ENCODE measurements at places on chromosomes 5 and 9. TPM values are rescaled to one million over a fixed set of nuclear protein-coding genes. Genes with fewer than 3 reads are reported as not detected.
A peak's percentile ranks its signal among the peaks of the same experiment; 100 is the strongest.

DNA sequence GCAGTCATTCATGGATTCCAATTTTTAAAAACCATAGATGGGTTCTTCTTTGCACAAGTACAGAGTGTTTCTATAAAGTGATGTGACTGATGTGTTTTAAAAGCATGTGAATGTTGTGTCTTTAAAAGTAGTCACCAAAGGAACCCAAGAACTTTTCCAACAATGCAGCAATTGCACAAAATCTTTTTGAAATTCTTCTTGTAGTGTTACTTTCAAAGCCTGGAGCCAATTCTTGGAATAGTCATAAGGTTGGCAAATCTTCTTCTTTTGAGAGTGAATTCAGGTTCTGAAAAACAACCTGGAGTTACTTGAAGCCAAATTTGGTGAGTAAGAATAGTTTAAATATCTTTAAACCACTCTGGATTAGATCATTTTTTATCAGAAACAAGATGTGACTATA, 10.5 kb downstream of the GRAMD2B start:
- H3K27me3 ChIP-seq: no peaks in the 10 kb centered on the region
- peaks cover 5% of the 10 kb centered on the region for H3K36me3 ChIP-seq
- peaks cover 13% of the 10 kb centered on the region for H3K4me1 ChIP-seq
- no peak overlapping the region for H3K27ac ChIP-seq
- DNase-seq: no peak

DNA sequence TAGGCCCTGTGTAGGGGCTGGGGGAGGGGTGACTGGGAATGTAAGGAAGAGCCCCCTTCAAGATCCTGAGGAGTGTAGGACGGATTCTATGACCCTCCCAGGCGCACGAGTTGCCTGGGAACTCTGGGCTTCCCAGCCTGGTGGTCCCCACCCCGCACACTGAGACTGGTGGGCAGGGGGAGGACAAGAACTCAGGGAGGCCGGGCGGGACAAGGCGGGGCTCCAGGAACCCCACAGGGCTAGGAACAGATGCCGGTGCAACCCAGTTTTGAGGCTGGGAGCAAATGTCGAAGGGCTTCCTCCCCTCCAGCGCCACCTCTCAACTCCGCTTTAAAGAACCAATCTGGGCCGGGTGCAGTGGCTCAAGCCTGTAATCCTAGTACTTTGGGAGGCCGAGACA, 1.3 kb upstream of the VDAC1 start:
- no peak overlapping the region for H3K4me3 ChIP-seq
- H3K4me1 ChIP-seq: peaks cover 37% of the 10 kb centered on the region
- H3K27me3 ChIP-seq: no peaks in the 10 kb centered on the region
- H3K36me3 ChIP-seq: peaks cover 9% of the 10 kb centered on the region

DNA sequence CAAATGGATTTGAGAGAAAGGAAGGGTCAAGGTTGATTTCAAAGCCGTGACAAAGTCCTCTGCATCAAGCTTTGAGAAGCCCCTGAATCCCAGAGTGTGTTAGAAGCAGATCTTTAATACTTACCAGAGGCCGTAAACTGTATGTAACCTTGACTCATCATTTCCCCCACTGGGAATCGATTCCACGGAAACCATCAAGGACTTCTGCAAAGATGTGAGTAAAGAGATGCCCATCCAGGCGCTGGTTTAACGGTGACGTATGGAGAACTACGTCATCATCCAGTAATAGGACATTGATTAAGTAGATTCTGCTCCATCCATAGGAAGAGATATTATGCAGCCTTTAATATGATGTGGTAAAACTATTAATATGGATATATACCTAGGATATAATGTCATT, 1.6 kb downstream of the RNF183 start:
- no peak overlapping the region for H3K27ac ChIP-seq
- H3K4me3 ChIP-seq: no peak overlapping the region
- H3K36me3 ChIP-seq: no peaks in the 10 kb centered on the region
- H3K27me3 ChIP-seq: no peaks in the 10 kb centered on the region
- H3K4me1 ChIP-seq: no peaks in the 10 kb centered on the region

DNA sequence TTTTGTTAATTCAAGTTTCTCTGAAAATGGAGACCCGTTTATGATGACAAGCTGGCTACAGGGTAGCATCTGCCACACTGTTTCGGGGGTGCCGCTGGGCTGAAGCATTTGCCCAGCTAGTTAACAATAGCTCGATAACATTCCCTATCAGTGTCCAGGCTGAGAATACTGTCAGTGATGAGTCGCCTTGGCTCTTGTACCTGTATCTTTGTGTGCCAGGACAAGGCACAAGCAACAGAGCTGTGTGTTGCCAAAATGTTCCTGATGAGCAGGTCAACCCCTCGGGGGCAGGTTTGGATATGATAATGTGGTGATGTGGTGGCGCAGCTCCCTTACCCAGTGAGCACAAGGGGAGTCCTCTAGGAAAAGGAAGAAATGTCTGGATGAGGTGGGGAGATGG, 7.0 kb downstream of the TGFBI start:
- H3K27ac ChIP-seq: peak overlapping the region; percentile 75
- no peak overlapping the region for H3K4me3 ChIP-seq
- no peaks in the 10 kb centered on the region for H3K36me3 ChIP-seq
- no peak for DNase-seq

DNA sequence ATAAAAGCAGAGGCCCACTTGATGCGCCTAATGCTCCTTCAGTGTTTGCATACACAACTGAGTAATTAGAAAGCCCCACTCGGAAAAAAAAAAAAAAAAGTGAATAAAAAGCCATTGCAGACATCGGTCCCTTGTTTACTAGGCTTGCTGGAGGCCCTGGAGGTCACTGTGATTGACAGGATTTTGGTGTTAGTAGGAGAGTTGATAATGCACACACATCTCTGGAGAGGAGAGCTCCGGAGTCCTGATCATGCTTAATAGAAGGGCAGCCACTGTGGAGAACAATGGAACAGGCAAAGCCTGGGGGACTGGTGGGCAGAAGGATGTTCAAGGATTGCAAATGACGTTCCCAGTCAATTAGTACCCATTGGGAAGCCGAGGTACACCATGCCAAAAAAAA, 152.5 kb downstream of the EFNA5 start:
- no peaks in the 10 kb centered on the region for H3K4me1 ChIP-seq
- no peak overlapping the region for H3K4me3 ChIP-seq
- DNase-seq: no peak
- no peaks in the 10 kb centered on the region for H3K27me3 ChIP-seq

GRCh38 chr9:37424686-37425297, 2.3 kb downstream of the GRHPR start:
- H3K27me3 ChIP-seq: no peaks in the 10 kb centered on the region
- H3K4me1 ChIP-seq: peaks cover 25% of the 10 kb centered on the region
- peaks cover 27% of the 10 kb centered on the region for H3K36me3 ChIP-seq
- no peak for DNase-seq
- no peak overlapping the region for H3K27ac ChIP-seq
- H3K4me3 ChIP-seq: no peak overlapping the region

GRCh38 chr9:3960661-3961144, 339.2 kb downstream of the GLIS3 start:
- DNase-seq: no peak
- H3K27ac ChIP-seq: no peak overlapping the region
- H3K36me3 ChIP-seq: no peaks in the 10 kb centered on the region
- no peak overlapping the region for H3K4me3 ChIP-seq
- H3K4me1 ChIP-seq: no peaks in the 10 kb centered on the region

ANKRD20A1 gene
- 1.7 TPM for total RNA-seq

ELL2 gene
- 68.2 TPM for total RNA-seq

SMARCA2 gene
- total RNA-seq: 115 TPM

GABRA1 gene
- not detected for total RNA-seq

ADAMTS2 gene
- total RNA-seq: 1.7 TPM

DNM1 gene
- 3.5 TPM for total RNA-seq

Measured in heart right ventricle (tissue), 16 donors.